ENCODE measurements at places on chromosomes 2 and 18.

DNA sequence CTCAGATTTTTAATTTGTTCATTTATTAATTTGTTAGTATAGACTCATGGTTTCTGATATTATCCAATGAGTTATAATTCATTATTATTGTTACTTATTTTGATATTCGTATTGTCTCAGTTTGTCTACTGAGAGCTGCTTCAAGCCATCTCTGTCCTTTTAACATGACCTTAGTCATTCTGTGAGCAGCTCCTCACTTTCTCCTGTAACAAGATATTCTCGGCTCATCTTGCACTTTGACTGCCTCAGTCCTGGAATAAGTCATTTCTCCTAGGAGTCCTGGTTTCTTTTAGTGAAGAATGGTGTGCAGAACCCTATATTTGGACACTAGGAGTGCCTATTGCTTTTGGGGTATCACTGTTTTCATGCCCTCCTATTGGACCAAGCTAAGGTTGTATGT, 13.2 kb downstream of the ASB1 start:
- no peak for DNase-seq

- no peak for DNase-seq
Observed at GRCh38 chr18:65821911-65822310, 71.1 kb downstream of the CDH7 start.

DNA sequence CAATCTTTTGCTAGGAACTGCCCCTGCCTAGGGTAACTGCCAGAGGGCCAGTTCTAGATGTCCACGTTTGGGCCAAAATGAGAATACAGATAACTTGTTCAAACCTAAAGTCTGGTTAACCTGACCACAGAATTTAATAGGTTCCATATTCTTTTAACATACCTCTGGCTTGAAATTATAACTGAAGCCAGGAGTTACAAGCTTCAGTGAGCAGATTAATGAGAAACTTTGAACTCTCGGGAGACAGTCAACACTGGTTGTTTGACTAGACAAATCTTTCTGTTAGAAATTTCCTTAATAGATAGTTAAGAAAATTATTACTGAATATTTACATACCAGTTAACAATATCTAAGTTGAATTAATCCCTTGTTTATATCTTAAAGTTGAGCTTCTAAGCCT, 110.0 kb upstream of the KLF7 start:
- no peak for DNase-seq

- DNase-seq = no peak
Observed at GRCh38 chr2:233328922-233329321, 21.3 kb downstream of the SAG start.

GRCh38 chr2:236657215-236657614, 87.6 kb downstream of the ACKR3 start:
- DNase-seq = no peak
